ENCODE measurements at places on chromosomes 11 and 22.

DNA sequence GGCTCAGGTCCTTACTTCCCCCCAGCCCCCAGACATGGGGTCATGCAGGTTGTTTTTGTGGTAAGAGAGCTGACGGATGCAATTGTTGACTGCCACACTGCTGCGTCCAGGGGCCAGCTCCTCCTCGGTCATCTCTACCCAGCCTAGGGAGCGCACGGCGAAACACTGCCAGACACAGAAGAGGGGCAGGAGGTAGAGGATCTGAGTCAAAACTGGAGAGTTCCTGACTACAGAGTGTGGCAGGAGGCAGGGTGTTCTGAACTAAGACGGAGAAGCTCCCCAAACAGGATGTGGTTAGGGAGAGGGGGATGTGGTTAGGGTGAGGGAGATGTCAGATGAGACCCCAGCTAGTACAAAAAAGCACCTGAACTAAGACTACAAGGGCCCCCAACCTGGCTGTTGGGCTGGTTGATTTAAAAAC, 12.3 kb downstream of the SMPD1 start:
- DNase-seq, result no peak

- DNase-seq, result peak; percentile 67
Measured at GRCh38 chr11:122069707-122070360, 46.2 kb downstream of the BLID start.

GRCh38 chr11:108593214-108593922, at the start of gene EXPH5:
EXPH5 (minus strand) TSS chr11:108593768; CDS start chr11:108593536, 232 bp downstream.
- DNase-seq, result peak; percentile 99

DNA sequence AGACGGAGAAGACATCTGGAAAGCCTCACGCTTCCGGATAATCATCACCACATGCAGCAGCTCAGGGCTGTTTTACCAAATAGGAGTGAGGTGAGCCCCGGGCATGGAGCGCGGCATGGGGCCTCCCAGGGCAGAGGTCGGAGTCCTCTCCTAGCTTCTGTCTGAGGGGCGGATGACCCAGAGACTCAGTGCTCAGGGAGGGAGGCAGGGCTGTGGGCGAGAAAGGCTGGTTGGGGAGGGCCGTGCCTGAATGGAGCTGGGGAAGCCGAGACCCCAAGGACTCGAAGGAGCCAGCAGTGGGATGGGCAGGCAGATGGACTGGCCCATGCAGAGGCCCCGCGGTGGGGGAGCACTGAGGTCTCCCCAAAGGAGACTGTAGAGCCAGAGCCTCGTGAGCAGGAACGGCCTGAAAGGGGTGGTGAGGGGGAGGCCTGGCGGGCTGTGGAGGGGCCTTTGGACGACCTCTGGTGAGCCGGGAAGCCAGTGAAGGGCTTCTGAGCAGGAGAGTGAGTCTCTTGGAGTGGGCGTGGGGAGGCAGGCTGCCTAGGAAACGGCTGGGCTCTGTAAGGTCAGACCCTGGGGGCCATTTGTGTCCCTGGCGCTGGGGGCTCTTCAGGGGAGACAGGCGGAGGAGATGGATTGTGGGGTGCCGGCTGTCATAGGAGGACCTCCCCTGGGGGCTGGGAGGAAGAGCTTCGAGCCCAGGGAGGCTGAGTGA, 24.7 kb upstream of the PANX2 start:
- DNase-seq, result no peak

GRCh38 chr22:24390576-24390975, 36.8 kb upstream of the ADORA2A start:
- no peak for DNase-seq

- peak; percentile 50 for DNase-seq
Measured at GRCh38 chr11:72085621-72086351, 5.1 kb downstream of the LRRC51 start.

DNA sequence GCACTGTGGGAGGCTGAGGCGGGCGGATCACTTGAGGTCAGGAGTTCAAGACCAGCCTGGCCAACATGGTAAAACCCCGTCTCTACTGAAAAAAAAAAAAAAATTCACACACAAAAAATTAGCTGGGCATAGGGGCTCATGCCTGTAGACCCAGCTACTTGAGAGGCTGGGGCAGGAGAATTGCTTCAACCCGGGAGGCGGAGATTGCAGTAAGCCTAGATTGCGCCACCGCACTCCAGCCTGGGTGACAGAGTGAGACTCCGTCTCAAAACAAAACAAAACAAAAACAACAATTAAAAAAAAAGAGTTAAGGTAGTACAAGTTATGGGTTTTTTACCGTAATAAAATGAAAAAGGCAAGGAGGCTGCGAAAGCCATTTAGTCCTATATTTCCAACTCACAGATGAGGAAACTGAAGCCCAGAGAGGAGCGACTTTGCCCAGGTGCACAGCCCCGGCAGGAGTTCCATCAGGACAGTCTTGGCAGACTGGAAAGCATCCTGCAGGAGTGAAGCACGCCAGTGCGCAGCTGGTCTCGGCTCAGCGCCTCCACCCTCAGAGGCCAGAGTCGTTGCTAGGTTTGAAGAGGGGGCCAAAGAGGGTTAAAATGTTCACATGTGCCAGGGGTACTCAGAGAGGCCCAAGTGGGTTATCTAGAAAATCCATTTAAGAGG, 3.8 kb upstream of the FADS3 start:
- DNase-seq, result peak; percentile 38

DNA sequence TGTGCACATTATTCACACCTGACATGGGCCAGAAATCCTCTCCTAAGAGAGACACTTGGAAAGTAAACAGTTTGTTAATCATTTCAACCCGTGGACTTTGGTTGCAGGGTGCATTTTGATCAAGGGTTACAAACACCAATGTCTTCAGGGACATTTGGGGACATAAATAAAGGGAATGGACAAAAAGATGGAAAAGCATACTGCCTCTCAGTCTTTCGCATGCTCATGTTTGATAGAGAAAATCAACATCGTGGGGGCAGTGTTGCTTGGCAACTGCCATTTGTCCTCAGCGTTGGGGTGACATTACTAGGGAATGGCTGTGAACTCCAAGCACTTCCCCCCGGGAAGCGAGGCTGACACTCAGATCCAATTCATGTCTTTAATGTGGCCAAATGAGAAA, 114.7 kb upstream of the OR4B1 start:
- DNase-seq, result no peak

- DNase-seq, result no peak
Measured at GRCh38 chr11:69908511-69909220, 89.5 kb upstream of the FGF3 start.

DNA sequence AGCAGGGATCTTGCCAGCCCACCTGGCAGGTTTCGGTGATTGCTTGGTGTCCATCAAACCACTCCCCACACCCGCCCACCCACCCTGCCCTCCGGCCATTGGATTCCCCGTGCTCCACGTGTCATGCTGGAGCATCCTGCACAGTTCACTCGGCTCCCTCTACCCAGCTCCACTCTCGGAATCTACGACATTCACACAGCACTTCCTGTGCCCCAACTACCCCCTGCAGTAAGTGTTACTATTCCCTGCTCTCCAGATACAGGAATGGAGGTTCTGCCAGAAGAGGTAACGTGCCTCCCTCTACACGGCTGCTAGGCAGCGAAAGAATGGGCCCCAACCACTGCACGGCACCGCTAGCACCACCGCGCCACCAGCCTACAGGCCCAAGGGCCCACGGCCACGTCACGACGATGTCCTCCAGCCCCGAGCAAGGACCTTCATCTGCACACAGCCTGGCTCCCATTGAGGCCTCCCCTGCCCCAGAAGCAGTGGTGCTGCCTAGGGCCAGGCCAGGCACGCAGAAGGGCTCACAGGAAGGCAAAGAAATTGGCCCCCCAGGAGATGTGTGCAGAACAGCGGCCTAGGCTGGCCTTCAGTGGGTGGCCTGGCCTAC, 27.6 kb downstream of the WNT7B start:
- DNase-seq, result no peak

DNA sequence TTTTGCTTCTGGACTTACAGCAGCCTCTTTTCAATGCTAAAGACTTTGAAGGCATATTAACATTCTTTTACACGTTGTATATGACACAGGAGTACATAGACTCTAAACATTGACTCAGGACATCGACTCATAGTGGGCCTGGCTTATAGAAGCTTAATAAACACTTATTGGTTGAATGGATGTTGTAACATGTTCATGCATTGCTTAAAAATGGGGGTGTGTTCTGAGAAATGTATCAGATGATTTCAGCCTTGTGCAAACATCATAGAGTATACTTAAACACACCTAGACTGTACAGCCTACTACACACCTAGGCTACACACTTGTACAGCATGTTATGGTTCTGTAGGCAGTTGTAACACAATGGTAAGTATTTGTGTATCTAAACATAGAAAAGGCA, 17.9 kb downstream of the TTC17 start:
- no peak for DNase-seq

DNA sequence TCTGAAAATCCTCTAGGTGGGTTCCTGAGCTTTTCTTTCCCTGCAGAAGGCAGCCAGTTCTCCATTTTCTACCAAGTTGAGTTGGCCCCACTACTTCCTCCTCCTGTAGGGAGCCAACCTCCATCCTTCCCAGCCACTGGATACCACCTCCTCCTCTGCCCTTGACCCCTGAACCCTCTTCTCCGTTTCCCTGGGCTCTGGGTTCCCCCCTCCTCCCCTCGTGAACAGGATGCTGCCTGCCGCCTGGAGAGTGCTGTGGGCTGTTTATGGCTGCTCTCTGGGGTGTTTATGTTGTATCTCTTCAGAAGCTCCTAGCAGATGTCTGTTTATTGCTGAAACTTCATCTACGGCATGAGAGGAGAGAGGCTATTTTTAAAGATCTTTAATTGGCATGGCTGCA, 8.6 kb downstream of the MICAL2 start:
- DNase-seq, result peak; percentile 66

DNA sequence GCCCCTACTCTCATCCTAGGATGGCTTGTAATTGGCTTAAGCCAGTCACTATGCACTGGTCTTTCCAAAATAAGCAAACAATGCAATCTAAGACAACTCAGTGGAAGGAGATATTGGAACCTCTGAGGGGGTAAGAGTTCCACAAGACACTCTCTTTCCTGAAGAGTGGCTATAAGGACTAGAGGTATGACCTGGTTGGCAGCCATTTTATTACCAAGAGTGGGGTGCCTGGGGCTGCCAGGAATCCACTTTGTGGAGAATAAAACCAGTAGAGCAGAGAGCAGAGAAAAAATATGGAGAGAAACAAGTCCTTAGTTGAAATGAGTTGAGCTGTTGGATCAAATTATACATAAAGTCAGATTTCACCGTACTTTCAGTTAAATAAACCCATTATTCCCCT, 38.8 kb upstream of the CAPRIN1 start:
- no peak for DNase-seq

- no peak for DNase-seq
Measured at GRCh38 chr22:24697172-24697571, 77.3 kb downstream of the PIWIL3 start.

GRCh38 chr11:61910187-61911127, 6.9 kb downstream of the RAB3IL1 start:
- no peak for DNase-seq

- DNase-seq, result no peak
Measured at GRCh38 chr11:133695387-133695786, 149.9 kb downstream of the SPATA19 start.

GRCh38 chr11:118608360-118609227, 1.2 kb downstream of the PHLDB1 start:
- DNase-seq, result no peak

GRCh38 chr22:44547371-44547770, 49.3 kb upstream of the RTL6 start:
- DNase-seq, result no peak
